ENCODE measurements at places on chromosomes 12 and 14.

GRCh38 chr12:109944561-109945359, 44.7 kb downstream of the TCHP start:
- DNase-seq: no peak

- no peak for DNase-seq
These were observed 13.1 kb upstream of the RASSF9 start for GRCh38 chr12:85849344-85849743.

GRCh38 chr14:103382376-103382775, 2.8 kb upstream of the MARK3 start:
- DNase-seq: no peak

DNA sequence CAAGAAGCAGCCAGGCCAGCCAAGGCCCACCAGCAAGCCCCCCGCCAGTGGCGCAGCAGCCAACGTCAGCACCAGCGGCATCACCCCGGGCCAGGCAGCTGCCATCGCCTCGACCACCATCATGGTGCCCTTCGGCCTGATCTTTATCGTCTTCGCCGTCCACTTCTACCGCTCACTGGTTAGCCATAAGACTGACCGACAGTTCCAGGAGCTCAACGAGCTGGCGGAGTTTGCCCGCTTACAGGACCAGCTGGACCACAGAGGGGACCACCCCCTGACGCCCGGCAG, 15.0 kb downstream of the ORAI1 start:
- DNase-seq: no peak

DNA sequence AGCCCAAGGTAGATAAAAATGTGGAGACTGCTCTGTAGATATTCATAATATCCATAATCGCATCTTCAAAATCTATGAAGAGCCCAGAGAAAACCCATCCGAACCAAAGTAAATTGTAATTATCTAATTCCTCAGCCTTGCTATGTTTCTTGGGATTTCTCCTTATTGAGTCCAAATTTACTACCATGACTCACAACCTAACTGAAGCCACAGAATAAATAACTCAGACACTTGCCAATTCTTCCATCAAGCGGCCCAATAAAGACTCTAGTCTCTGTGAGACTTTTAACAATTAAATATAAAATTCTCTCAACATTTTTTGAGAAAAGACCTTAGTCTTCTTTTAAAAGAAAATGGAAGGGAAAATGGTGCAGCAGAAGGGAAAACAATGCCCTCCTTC, 409.8 kb downstream of the DAD1 start:
- DNase-seq: no peak

DNA sequence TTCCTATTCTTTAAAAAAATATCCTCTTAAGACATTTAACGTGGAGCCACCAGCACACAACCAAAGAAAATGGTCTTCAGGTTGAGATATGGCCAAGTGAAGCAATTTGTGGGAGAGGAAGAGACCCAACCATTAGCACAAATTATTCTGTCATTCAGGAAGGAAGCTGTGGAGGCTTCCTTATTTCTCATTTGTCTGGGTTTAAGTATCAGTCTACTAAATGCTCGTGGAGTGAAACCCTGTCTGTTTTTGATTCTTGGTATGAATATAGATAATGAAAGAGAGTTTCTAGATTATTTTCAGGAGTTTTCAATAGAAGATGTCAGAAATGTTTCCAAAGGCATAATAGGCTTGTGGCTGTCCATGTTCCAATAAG, 125.1 kb downstream of the GPR65 start:
- no peak for DNase-seq

DNA sequence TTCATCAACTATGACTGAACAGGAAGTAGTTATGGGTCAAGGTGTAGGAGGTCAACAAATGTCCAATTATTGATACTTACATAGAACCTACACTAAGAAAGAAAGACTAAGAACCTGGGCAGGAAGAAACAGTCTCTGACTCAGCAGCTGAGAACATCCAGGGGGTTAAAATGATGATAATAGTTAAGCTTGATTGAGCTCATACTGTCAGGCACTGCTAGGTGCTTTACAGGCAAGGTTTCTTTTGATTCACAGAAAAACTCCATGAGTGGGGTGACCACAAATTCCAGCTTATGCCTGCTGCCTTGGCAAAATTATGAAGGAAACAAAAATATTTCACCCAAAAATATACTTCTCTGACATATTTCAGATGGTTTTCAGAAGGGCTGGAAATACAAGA, 75.0 kb downstream of the ACADS start:
- no peak for DNase-seq

DNA sequence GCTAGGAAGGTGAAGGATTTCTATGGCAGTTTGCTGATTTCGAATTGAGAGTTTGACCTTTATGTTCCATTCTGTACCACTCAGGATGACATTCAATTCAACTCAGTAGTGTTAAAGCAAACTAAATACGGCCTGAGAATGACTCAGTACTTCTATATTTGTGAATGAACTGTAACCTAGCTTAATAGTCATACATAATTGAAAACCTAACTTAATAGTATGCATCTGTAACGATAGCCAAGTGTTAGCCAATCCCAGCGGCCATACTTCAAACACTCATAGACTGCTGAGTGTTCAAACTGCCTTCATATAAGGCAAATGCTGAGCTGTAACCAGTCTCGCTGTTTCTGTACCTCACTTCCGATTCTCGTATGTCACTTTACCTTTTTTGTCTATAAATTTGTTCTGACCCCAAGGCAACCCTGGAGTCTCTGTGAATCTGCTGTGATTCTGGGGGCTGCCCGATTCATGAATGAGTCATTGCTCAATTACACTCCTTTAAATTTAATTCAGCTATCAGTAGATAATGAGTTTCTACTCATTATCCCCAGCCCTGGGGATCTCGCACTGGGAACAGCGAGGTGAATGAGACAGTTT, 98.5 kb upstream of the SLC24A4 start:
- no peak for DNase-seq

DNA sequence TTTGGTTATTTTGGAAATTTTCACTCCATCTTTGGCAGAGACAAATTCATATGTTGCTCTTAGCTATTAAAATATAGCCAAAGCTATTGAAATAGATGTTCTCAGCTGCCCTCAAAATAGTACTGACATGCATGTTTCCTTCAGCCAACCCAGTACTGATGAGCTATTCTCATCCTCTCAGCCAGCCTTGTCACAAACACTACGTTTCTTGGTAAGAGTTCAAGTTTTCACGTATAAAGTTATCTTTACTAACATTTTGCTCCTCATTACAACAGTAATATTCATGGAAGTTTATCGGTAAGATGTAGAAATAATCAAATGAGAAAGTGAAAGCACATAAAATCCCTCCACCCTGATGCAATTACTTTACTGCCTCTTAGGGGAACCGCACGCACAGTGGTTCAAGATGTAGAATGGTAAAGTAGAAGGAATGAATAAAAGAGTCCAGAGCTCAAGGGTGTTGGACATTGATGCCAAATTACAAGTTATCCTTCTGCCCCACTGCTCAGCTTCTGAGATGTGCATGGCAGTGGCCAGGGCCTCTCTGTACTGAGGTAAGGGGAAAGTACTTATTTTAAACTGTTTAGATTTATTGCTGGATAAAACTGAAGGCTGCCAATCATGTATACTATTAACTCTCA, 20.7 kb downstream of the GCH1 start:
- no peak for DNase-seq

DNA sequence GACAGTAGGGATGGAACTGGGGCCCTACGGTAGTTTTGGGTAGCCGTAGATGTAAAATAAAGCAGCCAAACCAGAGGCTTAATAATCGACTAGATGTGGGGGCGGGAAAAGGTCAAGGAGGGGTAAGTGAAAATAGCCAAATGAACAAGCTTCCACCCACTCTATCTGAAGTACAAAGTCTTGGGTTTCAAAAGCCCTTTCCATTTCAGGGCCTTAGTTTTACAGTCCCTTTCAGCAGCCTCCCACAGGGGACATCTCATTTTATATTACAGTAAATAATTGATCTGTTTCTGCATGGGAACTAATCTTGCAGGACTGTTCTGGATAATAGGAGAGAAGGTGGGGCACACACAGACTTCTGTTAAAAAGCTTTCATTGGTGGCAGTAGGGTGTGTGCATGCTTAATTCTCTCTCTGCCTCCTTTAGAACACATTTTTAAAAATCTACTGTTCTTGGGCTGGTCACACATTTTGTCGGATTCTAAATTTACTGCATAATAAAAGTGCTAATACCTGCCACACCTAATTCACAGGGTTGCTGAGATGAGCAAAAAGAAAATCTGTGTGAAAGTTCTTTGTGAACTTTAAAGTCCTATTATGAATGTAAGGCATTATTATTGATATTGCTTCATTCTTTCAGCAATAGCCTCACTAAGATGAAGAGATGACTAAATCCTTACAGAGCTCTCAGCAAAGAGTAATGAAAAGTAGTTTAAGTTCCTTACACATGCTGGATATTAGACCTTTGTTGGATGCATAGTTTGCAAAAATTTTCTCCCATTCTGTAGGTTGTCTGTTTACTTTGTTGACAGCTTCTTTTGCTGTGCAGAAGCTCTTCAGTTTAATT, 104.6 kb downstream of the ITPR2 start:
- no peak for DNase-seq

GRCh38 chr14:69400154-69400553, 1.7 kb downstream of the SLC39A9 start:
- DNase-seq: no peak

DNA sequence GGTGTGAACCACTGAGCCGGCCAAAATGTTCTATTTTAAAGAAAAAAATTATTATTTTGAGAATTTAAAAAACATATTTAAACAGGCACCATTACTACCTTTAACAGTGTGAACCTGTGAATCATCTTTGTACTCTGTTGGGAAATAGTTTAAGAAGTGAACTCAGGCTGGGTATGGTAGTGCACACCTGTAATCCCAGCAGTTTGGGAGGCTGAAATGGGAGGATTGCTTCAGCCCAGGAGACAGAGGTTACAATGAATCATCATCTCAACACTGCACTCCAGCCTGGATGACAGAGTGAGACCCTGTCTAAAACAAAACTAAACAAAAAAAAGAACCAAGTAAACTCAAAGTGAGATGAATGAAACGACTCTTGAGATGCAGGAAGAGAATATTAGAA, 3.1 kb upstream of the WDR89 start:
- DNase-seq: no peak

- DNase-seq: no peak
These were observed 31.0 kb downstream of the SLC25A29 start for GRCh38 chr14:100275214-100275613.

DNA sequence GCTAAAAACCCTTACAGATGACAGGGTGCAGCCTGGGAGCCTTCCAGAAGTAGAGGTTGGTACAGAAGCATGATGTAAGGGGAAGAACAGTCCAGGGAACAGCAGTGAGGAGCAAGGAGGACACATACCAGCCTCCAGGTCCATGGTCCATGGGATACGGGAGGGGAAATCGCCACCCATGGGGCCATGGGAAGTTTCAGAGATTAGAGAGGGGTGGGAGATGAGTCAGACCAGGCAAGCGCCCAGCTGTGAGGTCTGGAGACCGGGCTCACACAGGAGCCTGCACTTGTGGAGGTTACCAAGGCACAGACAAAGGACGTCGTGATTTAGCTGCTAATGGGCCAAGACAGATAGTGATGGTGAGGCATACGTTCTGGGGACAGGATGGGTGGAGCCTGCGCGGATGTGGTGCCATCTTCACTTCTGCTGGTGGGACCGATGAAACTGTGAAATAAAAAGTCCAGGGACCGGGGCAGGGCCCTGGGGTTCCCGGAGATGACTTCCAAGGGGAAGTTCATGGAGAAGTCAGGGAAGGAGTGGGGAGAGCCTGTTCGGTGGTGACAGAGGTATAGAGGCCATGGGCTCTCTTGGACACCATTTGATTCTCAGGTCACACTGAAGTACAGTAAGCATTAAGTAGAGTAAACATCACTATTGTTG, 17.7 kb upstream of the LRP1-AS start:
- DNase-seq: no peak

DNA sequence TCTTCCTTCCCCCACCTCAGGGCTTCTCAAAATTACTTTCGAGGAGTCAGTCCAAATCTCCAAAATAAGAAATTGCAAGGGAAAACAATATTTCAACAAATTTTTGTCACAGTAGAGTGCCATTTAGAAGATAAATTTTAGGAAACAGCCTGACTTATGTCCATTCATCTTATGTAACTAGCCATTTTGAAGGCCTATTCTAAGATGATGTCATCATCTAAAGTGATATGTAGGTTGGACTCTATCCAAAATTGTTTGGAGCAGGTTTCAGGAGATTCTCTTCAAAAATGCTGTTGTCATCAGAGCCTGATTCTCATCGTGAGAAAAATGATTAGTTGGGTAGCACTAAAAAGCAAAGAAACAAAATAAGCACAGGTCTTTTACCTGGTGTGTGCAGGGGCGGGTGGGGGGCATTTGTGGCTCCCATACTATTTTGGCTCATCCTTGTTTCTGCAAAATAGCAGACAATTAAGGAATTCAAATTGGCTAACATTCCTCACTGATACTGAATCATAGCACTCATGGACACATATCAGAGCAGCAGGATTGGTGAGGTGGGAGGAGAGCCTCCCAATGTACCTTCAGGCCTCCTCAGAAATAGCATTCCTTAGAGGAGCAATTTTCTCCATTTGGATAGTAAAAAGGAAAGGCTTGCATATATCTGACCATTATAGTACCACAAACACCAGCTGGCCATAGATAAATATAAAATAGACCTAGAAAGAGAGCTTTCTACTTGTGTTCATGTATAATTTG, 360.9 kb upstream of the NAV3 start:
- DNase-seq: no peak
